ENCODE measurements at places on chromosomes 3 and 15.

- DNase-seq: no peak
These were observed 13.8 kb downstream of the KLHL6 start for GRCh38 chr3:183541738-183542137.

DNA sequence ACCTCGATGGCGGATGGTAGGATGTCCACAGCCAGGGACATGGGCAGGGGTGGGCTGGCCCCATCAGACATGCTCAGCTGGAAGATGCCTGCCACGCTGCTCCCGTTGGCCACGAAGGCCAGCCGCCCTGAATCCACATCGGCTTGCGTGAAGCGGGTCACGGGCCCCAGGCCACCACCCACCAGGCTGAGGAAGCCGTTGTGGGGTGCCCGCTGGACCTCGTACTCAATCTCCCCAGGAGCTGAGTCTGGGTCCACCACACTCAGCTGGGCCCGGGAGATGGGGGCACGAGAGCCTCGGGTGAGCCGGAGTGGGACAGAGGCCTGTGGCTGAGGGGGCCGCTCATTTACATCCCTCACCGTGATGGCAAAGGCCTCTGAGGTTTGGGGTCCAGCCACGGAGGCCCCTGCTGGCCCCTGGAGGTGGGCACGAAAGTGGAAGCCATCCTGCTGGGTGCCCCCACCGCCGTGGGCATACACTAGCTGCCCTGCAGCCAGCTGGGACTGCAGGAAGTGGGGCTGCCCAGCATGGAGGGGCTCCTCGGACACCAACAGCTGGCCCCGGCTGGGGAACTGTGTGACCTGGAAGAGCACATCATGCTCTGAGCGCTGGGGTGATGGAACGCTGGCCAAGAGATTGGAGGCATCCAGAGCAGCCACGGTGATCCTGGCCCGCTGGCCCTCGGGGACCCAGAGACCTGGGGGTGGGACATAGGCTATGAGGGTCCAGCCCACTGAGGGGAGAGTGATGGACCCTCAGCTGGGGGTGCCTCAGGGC is 29.2 kb downstream of the SNX33 start:
- DNase-seq: no peak

DNA sequence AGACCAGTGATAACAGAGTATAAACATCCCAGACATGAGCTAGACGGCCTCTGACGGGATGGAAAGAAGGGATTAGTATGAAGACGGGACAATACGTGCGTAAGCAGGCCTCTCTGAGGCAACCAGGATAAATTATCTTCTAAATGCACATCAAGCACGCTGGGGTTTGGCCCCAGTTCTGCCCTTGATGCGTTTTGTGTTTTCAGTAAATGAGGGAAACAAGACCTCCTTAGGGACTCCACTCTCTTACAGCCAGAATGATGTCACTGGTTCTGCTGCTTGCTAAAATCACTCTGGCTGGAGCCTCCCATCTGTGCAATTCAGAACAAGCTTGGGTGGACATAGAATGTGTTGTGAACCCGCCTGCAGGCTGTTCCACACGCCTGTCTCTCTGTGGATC is 156.0 kb upstream of the MCTP2 start:
- no peak for DNase-seq

GRCh38 chr3:101942356-101942755 is 93.0 kb downstream of the NFKBIZ start:
- DNase-seq: no peak

DNA sequence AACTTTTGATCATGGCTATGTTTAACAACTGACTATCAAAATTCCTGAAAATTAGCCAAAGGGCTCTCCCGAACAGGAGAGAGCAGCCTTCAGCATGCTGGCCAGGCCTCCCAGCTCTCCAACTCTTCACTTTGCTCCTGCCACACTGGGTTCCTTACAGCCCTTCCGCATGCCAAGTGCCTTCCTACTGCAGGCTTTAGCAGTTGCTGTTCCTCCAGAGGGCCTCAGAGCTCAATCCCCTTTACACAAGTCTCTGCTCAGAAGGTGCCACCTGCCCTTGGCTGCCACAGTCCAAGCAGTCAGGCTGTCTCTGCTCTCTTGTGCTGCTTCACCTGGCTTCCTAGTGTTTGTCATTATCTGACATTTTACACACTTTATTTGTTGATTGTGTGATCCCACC is 553.1 kb upstream of the PPP2R3A start:
- no peak for DNase-seq

DNA sequence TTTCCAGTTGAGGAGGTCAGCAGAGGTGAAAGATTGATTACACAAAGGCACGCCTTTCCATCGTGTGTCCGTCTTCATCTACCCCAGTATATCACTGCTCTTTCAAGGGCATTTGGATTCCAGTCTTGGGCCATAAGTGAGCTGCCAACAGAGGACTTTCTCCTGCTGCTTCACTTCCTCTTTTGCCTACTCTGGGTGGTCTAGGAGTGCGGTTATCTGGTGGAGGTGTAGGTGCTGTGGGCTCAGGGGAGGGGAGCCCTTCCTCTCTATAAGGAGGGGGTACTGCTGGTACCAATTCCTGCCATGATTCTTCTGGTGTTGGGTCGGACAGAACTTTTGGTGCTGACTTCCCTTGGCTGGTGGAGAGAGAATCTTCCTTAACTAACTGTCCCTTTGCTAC is 83.1 kb upstream of the VEPH1 start:
- no peak for DNase-seq

DNA sequence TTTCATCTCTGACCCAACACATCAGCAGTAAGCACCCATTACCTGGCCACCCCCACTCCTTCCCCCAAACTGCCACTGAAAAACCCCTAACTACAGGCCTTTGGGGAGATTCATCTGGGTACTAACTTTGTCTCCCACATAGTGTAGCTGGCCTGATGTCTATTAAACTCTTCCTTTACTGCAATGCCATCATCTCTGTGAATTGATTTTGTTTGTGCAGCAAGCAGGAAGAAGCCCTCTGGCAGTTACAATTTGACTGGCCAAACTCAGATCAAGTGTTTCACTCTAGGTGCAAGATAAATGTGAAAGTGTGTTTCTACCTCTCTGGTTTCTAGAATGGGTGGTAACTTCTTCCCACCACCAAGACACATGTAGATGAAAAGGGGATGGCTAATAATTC is 26.7 kb upstream of the OR5K4 start:
- no peak for DNase-seq

DNA sequence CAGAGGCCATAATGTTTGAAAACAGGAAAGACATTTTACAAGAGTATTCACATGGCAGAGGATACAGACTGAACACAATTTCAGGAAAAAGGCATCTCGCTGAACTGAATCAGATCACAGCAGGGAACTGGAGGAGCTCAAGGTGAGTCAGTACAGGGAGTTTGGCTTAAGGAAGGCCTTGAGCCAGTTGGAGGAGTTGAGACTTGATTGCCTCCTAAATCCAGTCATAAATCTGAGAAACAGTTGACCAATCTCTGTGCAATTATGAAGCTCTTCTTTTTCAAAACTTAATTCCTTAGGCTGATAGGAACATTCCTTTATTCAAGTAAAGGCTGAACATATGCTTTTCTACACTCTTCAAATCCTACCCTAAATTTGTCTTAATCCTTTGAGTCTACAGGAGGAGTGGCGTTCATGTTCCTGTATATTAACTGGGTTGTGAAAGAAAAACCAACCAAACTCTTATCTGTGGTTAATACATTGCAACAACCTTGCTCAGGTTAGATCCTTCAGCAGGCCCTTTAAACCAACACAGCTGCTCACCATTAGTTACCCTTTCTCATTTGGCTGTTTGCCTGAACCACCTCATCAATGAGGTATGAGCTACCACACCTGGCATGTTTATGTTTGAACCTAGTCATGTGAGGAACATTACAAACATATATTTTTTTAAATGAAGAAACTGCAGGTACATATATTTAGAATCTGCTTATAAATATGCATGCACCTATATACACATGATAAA is 404.1 kb upstream of the ATP11B start:
- no peak for DNase-seq

GRCh38 chr3:136196064-136196400 is at the start of gene MSL2:
Gene MSL2, minus strand, starts transcription at chr3:136196335. Its CDS starts 1,222 bp downstream, at chr3:136195113.
- DNase-seq: no peak

GRCh38 chr3:171452328-171452727 is 7.9 kb downstream of the TNIK start:
- no peak for DNase-seq

DNA sequence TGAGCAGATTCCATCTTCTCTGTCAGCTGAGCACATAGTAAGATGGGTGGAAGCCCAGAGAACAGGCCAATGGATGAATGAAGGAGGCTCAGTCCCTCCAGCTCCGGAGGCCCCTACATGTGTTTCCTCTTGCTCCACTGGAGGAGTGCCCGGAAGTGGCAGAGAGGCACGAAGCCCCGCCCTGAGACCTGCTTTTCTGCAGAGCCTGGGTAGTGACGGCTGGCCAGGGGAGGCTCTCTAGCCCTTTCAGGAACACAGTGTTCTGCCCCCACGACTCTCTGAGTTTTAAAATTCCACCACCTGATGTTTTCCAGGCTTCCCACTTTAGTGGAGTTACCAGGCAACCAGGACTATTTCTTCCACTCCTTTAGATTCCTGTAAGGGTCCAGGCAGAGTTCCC is 149.4 kb upstream of the SLC6A11 start:
- no peak for DNase-seq

GRCh38 chr3:104032283-104032682 is 1334.4 kb upstream of the ALCAM start:
- no peak for DNase-seq

DNA sequence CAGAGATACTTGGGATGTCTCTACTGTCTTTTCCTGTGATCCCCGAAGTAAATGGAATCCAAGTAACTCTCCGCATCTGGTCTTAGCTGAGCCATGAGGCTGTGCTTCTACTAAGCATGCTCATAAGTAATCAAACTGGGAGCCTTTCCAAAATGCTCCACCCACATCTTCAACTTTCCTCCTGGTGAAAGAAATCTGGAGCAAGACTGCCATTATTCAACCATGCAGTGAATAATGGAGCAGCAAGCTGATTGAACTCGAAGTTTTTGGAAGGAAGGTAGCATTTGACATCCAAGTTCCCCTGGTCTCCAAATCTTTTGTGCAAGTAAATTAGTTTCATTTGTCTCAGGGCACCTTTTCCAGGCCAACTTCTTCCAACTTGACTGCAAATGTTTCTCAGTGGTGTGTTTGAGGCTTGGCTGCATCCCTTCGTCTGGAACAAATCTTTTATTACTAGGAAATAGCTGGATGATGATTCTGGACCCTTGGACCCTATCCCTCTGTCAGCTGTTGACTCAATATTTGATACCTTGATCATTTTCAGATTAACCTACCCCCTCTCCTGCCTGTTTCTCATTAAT is 19.4 kb downstream of the GXYLT2 start:
- DNase-seq: no peak

- DNase-seq: no peak
These were observed 20.7 kb downstream of the POPDC2 start for GRCh38 chr3:119639494-119640350.

DNA sequence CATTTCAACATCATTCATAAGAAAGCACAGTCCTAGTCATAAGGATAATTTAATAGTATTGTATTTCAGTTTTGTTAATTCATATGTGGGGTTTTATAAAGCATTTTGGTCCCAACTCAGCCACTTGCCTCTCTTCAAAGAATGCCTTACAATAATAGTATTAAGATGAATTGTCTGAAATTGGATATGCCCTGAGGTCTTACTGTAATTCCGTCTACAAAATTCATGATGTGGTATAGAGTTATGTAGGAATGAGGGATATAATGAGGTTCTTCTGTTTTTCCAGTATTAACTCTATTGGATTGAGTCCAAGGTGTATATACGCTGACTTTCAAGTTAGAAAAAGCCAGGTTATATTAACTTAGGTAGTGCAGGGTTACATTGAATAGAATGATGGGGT is 177.0 kb downstream of the GOLIM4 start:
- DNase-seq: no peak

- no peak for DNase-seq
These were observed 125.6 kb downstream of the LRRK1 start for GRCh38 chr15:101044625-101045235.

DNA sequence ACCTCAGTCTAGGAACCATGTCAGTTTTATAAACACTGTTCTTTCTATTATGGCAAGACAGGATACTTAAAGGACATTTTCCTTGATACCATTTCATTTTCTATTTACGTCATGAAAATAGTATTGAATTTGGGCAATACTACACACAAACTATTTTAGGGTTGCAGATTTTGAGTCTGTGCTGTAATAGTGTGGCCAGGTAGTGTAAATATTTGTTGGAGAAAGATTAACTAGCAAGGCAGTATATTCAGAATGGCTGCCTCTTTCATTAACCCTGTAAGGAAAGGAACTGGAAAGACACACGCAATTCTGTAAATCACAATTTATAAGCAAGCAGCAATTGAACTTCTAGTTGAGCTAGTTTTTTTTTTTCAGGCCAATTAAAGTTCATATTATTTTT is 2.0 kb downstream of the CTXND1 start:
- no peak for DNase-seq

- DNase-seq: no peak
These were observed 114.7 kb upstream of the FRMD4B start for GRCh38 chr3:69500604-69501003.

DNA sequence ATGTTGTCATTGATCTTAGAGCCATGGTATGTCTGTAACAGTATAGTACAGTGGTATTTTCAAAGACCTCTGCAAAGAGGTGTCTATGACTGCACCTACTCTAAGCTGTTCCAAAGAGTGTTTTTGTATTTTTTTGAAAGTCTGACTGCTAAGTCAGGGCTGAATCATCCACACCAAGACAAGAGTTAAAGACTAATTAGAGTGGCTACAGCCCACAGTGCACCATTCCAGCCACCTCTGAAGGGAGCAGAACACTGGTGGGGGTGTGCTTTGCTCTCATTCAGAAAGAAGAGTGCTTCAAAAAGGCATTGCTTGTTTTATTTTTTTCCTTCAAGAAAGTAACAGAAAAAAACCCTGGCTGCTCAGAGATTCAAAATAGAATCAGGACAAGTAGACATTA is 301.4 kb downstream of the GABRG3 start:
- no peak for DNase-seq

DNA sequence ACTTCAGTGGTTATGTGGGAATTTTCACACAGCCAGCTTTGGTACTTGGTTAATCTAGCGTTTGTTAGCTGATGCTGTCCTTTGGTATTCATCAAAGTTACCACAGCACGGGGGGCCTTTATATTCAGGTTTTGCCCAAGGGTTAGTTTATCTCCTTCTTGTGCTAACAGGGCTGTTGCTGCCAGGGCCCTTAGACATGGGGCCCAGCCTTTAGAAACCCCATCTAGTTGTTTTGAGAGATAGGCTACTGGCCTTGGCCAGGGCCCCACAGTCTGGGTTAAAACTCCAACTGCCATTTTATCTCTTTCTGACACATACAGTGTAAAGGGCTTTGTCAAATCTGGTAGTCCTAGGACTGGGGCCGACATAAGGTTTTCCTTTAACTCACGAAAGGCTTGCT is 7.5 kb upstream of the DNAAF4 start:
- no peak for DNase-seq

- no peak for DNase-seq
These were observed 61.8 kb downstream of the HACD2 start for GRCh38 chr3:123523023-123523412.
